ENCODE measurements at places on chromosomes 4 and X.

DNA sequence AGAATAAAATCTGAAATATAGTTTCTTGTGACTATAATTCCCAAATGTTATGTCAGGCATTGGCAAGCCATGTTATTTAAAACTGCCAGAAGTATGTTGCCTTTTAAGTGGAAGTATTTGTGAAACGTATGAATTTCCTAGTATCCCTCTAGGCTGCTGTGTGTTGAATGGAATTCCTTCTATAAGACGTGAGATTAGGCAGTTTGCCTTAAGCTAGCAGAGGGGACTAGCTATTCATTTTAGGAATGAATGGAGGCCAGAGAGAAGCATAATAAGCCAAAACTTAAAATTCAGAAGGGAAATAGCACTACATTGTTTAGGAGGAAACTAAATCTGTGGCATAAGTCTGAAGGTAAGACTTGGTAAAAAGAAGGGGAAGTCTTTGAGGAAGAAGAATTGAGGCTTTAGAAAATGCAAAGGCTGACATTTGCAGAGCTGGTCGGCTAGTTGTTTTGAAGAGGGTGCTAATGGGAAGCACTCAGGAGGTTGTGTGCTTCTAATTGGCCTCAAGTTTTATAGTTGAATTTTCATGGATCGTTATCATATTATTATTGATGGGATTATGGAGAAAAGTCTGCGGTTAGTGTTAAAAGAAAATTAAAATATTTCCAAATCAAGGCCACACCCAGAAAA is 57.1 kb downstream of the TMEM131L start:
- no peak for DNase-seq

DNA sequence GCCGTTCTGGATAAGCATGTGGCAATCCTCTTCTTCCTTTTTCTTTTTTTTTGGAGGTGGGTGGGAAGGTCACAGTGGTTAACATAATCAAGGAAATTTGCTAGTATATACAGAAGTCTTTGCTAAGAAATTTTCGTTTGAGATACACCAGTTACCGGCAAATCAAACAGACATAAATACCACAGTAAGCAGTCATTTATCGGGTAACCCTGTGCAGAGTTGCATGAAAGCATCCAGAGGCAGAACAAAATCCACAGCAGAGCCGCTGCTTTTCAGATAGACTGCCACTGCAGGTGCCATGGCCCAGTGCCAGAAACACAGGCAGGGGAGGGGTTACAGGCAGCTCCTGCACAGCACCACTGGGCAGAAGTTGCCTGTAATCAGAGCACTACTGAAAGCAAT is 179.1 kb upstream of the MAB21L2 start:
- DNase-seq = peak; percentile 35

DNA sequence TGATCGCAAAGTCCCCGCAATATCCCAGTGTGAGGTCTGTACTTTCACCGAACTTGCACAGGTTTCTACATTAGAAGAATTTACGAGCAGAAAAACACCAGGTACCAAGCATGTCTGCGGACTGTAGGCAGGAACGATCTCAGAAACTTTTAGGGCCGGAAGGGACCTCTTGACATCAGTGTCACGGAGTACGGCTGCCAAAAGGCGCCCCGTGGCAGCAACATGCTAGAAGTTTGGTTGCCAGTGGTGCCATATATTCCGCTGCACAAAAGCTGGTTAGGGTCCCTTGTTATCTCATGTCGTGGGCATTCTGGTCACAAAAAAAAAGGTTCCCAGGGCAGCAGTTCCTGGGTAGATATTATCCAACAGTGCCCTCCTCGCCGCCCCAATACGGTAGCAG is 61.0 kb upstream of the DCAF8L1 start:
- DNase-seq = peak; percentile 19

- DNase-seq = no peak
These were observed 41.1 kb downstream of the ZFX start for GRCh38 chrX:24190500-24191156.

GRCh38 chrX:47209508-47210238 is 8.8 kb upstream of the CDK16 start:
- no peak for DNase-seq

GRCh38 chr4:6387946-6388345 is 84.5 kb downstream of the PPP2R2C start:
- DNase-seq = no peak

GRCh38 chrX:143455046-143455445 is 62.2 kb downstream of the SPANXN3 start:
- DNase-seq = no peak

GRCh38 chrX:129596077-129596476 is 56.0 kb downstream of the OCRL start:
- no peak for DNase-seq

DNA sequence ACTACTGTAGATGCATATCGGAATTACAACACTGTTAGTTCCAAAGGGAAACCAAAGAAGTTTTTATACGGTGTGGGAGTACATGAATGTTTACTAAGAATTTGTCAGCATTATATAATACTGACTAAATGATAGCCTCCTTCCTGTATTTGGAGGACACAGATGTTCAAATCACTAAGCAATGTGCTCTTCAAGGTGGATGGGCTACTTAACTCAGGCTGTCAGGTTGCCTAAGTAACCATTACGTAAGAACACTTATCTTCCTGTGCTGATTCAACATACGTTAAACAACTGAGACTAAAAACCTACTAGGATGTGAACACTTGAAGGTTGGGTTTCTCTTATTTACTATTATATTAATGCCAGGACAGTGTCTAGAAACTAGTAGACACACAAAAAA is 81.9 kb upstream of the HPGD start:
- DNase-seq = peak; percentile 19

DNA sequence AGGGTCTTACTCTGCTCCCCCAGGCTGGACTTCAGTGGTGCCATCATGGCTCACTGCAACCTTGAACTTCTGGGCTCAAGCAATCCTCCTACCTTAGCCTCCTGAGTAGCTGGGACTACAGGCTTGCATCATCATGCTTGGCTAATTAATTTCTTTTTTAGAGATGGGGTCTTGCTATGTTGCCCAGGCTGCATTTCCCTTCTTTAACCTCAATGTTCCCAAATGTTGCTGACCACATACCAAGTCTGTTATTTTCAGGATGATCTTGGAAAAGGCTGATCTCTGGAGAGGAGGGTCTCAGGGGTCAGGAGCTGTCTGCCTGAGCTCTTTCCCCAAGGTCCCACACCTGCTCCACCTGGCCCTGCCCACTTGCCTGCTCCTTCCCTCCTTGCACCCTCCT is 13.0 kb downstream of the CACNA1F start:
- DNase-seq = no peak

DNA sequence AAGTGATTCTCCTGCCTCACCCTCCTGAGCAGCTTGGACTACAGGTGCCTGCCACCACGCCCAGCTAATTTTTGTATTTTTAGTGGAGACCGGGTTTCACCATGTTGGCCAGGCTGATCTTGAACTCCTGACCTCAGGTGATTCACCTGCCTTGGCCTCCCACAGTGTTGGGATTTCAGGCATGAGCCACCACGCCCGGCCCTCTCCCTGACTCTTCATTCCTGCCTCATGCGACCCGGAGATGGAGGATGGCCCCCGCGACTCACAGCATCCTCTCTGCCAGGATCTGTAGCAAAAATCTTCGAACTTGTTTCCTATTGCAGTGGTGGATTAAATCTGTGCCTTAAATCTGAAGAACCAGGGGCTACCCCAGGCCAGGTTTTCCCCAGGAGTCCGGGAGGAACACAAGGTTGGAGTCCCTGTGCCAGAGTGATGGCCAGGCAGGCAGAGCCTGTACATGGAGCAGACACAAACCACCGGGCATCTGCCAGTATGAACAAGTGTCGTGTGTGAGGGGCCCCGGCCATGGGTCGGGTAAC is 11.5 kb downstream of the CPLX1 start:
- no peak for DNase-seq

DNA sequence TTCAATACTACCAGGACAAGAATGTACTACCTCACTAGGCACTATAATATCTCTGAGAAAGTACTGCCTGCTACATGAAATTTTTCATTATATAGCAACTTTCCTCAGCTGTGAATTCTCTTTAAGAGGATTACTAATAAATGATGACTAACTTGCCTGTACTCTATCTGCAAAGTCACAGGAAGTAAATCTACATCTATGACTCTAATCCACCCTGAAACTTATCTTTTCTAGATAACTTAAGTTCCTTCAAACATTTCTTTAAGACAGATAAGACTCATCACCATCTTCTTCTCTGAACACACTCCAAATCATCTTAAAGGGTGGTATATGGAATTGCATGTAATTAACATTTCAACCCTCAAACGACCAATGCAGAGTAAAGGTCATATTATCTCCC is 28.8 kb downstream of the RPS6KA3 start:
- no peak for DNase-seq

DNA sequence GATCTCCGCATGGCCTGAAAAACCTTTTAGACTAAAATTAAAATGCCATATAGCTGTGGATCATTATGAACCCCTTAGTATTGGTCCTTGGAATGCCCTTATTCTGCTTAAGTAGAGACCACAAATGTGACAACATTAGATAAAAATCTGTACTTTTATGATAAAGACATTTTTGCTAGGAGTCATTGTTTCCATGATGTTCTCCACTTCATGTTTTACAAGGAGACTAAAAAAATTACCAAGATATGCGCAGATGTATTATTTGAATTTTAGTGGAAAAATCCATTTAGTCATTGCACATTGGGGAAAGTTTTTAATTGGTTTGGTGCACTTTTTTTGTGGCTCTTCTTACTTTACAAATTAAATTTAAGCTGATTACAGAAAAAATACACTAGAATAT is 85.1 kb upstream of the HPRT1 start:
- DNase-seq = no peak

DNA sequence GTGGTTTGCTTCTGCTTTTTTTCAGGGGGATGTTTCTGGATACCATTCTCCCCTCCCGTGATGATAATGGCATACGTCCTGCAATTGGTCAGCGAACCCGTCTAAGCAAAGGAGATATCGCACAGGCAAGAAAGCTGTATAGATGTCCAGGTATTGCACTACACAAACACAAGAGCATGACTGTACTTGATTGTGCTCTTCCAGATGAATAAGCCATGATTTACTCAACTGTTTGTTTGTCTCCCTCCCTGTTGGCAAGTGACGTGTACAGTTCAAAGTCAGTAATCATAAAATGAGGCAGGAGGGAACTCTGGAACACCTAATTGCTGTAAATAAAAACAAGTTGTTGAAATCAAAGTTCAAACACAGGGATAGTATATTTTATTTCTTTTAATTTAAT is 141.4 kb downstream of the TLL1 start:
- DNase-seq = no peak

DNA sequence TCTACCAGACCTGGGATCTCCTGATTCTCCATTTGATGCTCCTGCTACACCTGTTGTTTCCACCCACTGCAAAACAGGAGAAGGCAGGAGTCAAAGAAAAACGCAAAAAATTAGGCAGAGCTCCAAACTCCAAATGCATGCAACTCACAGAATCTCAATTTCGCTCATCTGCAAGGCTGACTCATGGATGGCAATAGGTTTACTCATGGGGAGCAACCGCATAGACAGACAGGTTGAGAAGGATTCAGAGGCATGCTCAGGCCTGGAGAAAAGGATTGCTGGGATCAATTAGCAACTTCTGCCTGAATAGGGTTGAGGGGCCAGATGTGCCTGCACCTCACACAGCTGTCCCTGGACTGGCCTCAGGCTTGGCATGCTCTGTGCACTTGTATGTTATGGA is 231.0 kb downstream of the LDB2 start:
- DNase-seq = no peak

DNA sequence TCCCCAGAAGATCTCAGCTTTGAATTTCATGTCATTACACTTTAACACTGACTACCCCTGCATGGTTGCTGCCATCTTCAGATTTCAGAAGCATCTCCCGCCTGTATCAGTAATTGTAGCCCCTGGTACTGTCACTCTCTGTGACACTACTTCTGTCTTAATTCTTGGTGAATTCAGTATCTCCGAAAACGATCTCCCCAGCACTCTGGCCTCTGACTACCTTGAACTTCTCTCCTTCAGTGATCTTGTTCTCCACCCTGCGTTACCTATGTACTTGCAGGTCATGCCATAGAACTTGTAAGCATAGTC is 53.8 kb upstream of the ABCG2 start:
- DNase-seq = no peak

DNA sequence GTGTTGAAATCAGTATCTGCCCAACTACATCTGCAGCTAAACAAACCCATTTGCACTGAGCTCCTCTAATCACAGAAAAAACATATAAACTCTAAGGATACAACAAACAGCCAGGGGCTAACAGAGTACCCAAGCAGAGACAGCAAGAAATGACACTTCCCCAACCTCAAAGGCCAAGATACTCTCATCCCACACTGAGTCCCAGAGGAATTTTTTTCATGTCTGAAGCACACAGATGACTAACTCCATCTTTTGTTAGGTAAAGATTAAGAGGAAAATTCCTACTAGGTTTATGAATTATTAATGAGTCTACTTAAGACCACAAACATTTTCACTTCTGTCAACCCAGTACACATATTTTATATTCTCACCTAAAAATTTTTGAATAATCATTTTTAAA is 31.6 kb downstream of the SEPSECS start:
- no peak for DNase-seq

- DNase-seq = no peak
These were observed 280.4 kb upstream of the ANXA10 start for GRCh38 chr4:167811958-167812357.

DNA sequence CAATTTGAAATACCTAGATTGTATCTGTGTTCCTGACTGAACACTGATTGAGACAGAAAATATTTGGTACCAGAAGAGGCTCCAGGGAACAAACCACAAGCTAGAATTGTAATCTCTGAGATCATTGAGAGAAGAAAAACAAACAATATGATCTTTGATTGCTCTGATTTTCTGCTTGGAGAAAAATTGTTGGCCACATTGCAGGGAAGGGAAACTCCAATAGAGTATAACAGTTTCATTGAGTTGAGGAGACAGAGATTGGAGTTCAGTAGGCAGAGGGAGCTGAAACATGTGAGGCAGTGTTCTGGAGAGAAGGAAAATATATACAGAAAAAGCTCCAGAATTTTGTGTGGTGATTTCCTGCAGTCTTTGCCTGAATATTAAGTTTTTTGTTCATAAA is 158.2 kb downstream of the C4orf33 start:
- DNase-seq = no peak

GRCh38 chrX:119690921-119691716 is 1.8 kb downstream of the SEPTIN6 start:
- no peak for DNase-seq

DNA sequence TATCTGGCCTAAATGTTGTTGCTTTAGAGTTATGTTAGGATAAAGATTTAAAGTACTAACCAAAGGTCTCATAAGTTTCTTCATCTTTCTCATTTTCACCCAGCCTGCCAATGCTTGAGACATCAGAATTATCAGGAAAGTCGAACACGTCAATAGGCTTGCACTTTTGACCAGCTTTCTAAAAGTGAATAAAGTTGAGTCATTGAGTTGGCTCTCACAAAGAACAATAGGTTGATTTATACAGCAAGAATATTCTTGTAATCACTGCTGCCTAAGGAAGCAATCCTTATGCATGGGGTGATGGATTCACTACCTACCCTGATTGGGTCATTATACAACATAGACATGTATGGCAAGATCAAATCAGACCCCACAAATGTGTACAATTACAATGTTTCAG is 5.0 kb downstream of the CENPU start:
- no peak for DNase-seq
